ENCODE measurements at places on chromosomes 4 and X. TPM values are rescaled to one million over a fixed set of nuclear protein-coding genes. Genes with fewer than 3 reads are reported as not detected.

The TLR10 gene
- not detected for total RNA-seq

The CHRDL1 gene
- 43.5 TPM for total RNA-seq

The SYN1 gene
- 5.7 TPM for total RNA-seq

The CDX4 gene
- not detected for total RNA-seq

The CT45A2 gene
- total RNA-seq, result not detected

The HSFX1 gene
- 21.7 TPM for total RNA-seq

The RTL3 gene
- total RNA-seq, result not detected
